Astrocyte of the spinal cord (primary cell): ENCODE measurements at places on chromosomes 7 and 10.

DNA sequence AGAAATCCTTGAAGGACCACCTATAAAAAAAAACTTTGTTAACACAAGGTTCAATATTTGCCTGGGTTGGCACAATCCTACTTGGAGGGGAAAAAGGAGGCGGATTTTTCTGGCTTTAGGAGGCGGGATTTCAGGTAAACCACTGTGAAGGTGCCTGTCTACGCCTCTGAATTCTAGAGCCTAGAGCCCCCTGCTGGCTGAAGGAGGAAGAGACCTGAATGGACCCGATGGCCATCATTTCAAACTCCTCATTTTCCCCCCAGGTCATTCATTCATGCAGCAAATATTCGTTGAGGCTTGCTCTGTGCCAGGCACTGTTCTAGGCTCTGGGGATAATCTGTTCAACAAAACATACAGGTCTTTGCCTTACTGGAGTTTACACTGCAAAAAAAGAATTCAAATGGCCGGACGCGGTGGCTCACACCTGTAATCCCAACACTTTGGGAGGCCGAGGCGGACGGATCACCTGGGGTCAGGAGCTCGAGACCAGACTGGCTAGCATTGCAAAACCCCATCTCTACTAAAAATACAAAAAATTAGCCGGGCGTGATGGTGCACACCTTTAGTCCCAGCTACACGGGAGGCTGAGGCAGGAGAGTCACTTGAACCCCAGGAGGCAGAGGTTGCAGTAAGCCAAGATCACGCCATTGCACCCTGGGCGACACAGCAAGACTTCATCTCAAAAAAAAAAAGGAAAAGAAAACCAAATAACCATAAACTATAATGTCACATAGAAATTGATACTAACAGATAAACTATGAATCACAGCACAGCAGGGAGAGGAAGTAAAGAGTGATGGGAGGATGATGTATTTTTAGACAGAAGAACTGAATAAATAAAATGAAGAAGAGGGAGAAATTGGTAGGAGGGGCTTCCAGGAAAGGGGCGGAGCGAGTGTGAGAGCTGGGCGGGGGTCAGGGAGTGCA is 90.1 kb upstream of the NFE2L3 start:
- peak; percentile 23 for DNase-seq

DNA sequence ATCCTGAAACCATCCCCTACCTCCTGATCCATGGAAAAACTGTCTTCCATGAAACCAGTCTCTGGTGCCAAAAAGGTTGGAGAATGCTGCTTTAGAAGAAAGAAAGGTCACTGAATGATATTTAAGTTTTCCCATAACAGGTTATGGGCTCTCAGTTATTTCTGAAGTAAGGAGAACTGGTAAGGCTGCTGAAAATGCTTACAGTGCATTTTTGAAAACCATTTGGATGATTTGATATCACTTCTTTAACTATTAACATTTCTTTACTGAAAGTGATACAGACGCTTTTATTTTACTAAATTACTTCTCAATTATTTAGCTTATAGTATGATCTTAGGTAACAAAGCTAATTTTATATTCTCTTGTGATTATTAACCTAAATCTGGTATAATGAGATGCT is 1094.4 kb upstream of the C7orf33 start:
- DNase-seq: no peak

GRCh38 chr7:69078997-69079769 is 519.1 kb upstream of the AUTS2 start:
- peak; percentile 0 for DNase-seq

DNA sequence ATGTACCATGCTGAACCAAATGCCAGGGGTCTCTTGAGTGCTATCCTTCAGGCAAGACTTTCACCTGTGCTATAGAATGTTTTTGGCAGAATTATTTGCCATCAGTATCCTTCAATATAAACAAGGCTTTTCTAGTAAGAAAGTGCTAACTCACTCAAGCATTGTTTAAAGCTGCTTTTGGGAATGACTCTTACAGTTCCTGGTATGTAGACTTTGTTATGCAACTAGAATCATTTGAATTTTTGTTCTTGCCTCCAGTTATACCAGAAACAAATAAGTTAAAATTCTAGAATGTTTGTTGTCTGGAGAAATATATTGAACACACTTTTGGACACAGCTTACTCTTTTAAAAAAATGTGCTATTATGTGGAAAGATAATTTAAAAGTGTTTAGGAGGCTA is 39.5 kb upstream of the RTKN2 start:
- DNase-seq: no peak

DNA sequence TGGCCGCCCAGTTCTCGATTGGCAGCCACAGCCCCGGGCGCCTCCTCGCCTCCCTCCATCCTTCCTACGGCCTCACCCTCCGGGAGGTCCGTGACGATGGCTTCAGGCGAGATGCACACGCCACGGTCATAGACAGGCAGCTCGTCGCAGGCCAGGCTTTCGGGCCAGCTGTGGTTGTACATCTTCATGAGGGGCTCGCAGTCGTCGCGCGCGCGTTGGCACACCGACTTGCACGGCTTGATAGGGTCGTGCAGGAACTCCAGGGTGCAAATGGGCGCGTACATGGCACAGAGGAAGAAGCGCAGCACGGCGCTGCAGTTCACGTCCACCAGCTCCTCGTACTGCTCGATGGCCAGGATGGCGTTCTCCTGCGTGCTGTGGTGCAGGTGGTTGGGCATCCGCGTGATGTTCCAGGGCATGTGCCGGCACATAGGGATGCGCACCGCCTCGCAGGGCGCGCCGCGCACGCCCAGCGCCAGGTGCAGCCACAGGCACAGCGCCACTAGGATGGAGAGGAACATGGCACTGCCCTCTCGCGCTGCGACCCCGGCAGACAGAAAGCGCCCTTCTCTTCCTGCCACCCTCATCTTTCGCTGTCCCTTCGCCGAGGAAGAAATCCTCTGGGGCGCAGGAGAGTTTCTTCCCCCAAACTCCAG is 472 bp downstream of the SFRP4 start:
- DNase-seq: no peak

DNA sequence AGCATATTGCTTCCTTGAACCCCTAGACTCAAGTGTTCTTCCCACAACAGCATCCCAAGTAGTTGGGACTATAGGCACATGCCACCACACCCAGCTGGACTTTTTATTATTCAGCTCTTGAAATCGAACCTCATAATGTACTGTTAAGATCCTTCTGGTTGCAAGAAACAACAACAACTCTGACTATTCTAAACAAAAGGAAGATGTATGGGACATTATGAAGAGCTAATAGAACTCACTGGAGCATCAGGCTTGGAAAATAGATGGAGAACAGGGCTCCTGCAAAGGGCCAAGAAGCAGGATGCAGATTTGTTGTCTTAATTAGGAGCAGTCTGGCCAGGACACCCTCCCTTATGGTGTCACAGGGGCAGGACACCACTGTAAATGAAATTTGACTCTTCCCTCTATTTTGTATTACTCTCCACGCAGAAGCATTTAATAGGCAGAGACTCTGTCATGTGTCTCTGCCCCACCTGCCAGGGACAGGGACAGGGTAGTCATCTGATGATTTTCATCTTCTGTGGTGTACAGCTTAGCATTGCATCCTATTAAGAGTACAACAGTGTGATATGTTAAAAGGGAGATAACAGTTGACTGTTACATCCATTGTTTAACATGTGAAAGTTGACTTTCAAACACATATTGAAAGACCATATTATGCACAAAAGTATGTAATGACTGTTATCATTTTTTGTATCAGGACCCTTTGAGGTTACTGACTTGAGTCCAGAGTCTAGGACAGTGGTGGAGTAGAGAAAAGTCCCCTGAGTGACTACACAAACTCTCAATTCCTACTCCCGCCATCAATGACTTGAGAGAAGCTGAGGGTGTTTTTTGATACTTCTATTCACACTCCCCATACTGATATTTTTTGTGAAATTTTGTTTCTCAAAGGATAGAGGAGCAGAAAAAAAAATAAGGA is 157.3 kb downstream of the LRRC4 start:
- DNase-seq: no peak

DNA sequence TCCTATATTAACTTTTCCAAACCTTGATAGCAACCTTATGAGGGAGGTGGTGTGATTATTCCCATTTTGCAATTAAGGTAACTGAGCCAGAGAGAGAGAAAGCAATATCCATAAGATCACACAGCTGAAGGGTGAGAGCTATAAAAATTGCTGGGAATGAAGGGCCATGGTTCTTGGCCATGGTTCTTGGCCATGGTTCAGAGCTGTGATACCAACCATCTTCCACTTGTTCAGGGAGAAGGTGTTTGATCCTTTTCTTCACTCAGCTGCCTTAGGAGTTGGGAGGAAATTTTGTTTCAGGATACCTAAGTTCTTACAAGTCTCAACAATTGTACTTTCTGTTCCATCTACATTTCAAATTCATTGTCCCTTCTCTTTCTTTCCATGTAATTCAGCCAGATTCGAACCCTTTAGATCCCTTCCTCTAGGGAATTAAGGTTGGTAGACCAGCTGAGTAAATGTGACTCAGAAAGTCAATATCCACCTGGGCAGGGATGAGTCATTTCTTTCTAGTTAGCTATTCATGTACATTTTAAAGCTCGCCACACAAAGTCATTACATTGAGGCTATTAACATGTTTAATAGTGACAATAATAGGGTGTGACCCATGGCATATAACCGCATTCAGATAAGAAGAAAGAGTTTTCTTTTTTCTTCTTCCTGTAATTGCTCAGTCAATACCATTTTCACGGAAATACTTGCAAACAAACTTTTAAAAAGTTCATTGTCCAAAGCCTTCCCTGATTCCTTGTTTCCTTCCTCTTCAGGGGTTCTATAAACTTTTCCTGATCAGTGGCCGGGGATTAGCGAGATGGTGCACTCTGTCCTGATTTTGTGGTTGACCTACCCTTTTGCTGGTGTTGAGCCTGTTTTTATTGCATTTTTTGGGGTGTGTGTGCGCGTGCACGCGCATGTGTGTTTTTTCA is 143.4 kb downstream of the TCF7L2 start:
- peak; percentile 81 for DNase-seq

GRCh38 chr7:84454174-84454959 is 259.8 kb upstream of the SEMA3A start:
- peak; percentile 3 for DNase-seq

GRCh38 chr10:12539350-12540164 is 190.2 kb downstream of the CAMK1D start:
- DNase-seq: no peak

DNA sequence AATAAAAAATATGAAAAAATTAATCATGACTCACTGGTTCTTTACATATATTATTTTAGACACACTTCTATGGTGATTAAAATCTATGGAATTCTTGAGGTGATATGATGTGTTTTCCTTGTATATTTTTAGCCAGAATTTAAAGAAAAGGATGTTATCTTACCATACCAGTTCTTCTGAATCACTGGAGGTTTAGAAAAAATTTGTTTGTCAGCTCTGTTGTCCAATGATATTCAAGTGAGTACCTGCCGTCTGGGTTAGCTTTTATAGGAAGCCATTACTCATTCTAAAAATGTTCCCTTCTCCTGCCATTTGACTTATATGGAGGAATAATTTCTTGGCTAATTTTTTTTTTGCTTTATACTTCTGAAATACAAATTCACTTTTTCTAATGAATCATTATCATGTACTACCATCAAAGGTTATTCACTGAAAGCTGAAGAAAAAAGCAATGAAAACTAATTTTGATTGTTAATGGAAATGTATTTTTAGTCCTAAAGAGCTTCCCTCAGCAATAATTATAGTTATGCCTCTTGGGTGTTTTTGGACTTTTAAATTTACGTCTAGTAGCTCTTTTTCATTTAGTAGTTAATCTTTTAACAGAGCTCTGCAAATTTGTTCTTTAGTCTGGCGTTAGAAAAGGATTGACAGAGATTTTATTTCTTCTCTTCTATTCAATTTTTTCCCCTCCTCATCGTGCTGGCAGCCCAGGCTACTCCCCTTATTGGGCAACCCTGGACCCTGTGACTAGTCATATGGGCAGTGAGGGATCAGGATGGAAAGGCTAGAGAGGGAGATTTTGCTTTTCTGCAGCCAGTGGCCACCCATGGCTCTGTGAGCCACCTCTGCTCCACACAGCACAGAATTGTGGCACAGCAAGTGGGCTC is 434.2 kb downstream of the LRMDA start:
- no peak for DNase-seq

DNA sequence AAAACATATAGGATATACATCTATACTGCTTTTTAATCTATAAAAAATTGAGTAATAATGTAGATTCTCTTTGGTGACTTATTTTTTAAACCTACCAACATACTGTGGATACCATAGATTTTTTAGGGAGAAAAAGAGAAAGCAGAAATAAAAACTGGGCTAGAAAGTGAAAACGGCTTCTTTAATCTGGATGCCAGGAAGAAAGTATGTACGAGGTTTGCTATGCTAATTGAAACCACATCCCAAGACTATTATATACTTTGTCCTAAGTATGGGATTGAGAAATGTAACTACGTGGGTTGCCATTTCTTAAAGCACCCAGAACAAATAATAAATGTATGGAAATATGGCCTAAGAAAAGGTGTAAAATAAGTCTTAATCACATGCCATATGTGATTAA is 129.0 kb upstream of the NFE2L3 start:
- no peak for DNase-seq

- DNase-seq: no peak
Measured at GRCh38 chr10:73827346-73828089, 16.1 kb upstream of the NDST2 start.

DNA sequence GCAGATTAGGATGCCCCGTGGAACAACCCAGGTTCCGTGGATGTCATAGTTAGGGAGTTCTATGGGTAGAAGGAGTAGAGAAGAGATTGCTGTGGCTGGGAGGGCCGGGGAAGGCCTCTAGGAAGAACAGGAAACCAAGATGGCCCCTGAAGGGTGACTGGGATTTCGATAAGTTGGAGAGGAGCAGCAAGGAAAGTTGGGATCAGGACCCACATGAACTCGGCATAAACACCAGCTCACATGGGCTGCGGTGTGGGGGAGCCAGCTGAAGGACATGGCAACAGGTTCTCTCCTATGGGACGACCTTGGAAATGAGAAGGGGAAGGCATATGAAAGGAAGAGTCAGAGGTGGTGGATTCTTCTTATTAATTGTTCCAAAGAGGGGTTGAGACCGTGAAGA is 333.7 kb upstream of the SHH start:
- no peak for DNase-seq

GRCh38 chr7:607938-608337 is 88.3 kb upstream of the PDGFA start:
- DNase-seq: no peak

DNA sequence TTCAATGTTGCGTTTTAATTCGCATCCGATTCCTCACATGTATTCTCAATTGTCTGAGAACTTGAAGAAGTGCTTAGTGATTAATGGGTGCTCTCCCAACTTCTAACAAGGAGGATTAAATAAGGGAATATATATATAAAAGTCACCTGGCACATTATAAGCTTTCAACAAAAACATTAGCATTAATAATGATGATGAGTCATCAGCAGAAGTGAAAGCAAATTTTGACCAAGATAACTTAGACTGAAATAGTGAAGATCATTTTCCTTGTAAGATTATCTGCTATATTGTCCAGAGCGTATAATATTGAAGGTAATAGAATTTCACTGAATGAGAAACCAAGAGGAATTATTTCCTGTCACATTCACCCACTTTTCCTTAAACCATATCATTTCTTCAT is 8.5 kb downstream of the ASAH2 start:
- DNase-seq: no peak

GRCh38 chr10:73228247-73228646 is 18.8 kb downstream of the DNAJC9 start:
- DNase-seq: no peak
